ENCODE measurements at places on chromosomes 16 and 17.

- DNase-seq = no peak
Observed at GRCh38 chr16:5379954-5380353, 282.4 kb upstream of the EEF2KMT start.

GRCh38 chr17:28712705-28713415, 1.2 kb upstream of the PROCA1 start:
- DNase-seq = no peak

- DNase-seq = no peak
Observed at GRCh38 chr17:76986365-76986764, 118.2 kb downstream of the MGAT5B start.

- peak; percentile 48 for DNase-seq
Observed at GRCh38 chr17:50956750-50957523, 90.8 kb upstream of the TOB1 start.

GRCh38 chr17:6639586-6640535, 650 bp downstream of the KIAA0753 start:
- DNase-seq = no peak

DNA sequence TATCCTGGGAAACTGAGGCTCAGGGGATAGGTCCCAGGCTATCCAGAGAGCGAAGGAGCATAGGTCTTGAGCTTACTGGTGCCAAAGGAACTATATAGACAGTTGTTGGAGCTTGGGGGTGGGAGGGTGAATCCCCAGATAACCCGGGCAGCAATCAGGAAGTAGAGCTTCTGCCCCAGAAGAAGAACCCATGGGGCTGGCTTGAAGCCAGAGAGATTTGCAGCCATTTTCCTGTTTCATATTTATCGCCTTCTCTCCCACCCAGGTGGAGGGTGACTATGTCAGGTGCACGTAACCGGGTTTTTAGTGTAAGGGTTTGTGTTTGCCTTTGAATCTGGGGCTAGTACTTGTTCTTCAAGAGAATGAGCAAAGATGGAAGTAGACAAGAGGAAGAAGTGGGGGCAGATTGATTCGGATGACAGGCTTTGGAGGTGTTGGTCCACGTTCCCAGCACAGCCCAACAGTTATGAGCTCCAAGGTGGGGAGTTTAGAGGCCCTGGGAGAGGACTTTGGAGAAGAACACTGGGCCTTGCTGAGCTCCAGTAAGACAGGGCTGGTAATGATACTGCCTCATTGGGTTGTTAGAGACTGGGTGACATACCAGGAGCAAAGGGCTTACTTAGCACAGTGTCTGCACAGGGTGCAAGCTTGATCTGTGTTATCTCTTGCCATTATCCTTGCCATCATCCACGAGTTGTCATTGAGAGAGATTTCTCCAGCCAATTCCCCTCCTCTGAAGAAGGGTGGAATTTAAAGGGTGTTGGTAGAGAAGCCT, 145.6 kb downstream of the CCDC182 start:
- DNase-seq = no peak

DNA sequence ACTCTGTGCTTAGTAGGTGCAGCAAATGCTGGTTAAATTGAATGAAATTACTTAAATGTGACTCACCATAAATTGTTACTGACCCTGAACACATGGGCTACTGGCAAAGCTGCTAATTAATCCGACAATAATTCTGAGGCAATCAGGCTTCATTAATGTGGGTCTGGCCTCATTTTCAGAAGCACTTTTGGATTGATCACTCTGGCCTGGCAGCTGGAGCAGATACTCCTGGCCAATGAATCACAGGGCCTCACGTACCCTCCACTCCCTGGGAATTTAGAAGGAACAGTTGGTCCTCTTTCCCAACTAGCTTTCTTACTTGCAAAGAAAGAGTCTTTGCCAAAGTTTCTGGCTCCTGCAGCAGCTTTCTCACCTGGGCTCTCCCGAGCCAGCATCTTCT, 162.0 kb upstream of the ZKSCAN2 start:
- no peak for DNase-seq

DNA sequence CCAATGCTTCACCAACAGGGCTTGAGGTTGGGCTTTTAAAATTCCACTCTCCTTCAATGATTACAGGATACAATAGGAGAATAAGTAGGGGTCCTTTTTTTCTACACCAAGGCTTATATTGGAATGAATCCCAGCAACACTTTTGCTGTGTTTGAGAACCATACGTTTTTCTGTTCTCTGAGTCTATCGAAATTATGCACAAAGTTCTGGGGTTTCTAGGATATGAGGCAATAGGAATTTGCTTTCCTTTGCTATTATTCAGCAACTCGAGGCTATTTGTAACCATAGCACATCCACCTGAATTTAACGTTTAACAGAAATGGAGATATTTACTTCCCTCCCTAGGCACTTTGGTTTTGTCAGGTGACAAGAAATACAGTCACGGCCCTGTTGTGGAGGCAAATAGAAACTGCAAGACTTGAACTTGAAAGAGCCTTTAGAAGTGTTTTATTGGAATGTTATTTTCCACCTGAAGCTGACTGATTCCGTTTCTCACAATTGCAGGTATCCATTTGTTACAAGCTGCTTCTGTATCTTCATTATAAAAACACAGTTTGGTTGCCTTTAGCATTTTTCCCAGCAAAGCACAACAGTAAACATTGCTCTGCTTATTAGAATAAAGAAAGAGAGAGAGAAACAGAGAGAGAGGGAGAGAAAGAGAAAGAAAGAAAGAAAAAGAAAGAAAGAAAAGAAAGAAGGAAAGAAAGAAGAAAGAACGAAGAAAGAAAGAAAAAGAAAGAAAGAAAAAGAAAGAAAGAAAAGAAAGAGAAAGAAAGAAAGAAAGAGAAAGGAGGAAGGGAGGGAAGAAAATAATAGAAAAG, 109.6 kb downstream of the HS3ST3A1 start:
- DNase-seq = no peak

GRCh38 chr17:50310455-50311111, 35.3 kb upstream of the XYLT2 start:
- no peak for DNase-seq

- no peak for DNase-seq
Observed at GRCh38 chr16:27489906-27490305, 59.8 kb downstream of the GTF3C1 start.

- no peak for DNase-seq
Observed at GRCh38 chr16:55566432-55567175, at the start of gene CAPNS2. CAPNS2 (plus strand) TSS chr16:55566684; CDS start chr16:55566757, 73 bp downstream.

GRCh38 chr16:2507665-2508064, 6.1 kb upstream of the ATP6V0C start:
- DNase-seq = no peak

DNA sequence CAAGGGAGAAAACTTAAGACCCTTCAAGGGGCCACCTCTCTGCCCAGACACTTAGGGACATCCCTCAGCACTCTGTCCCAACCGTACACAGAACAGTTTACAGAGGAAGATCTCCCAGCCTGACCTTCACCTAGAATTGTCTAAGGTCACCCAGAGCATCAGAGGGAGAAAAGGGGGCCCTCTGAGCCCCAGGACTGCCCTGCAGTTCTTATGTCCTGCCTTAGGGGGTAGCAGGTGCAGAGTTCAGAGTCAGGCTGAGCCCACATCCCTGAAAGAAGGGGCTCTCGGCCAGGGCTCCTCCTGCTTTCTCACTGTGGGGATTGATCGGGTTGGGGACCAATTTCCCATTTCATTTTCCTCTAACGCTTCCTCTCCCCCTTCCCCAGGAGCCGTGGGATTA, 15.4 kb downstream of the CA4 start:
- no peak for DNase-seq

GRCh38 chr17:37735165-37735564, 9.7 kb downstream of the HNF1B start:
- DNase-seq = no peak

GRCh38 chr16:88782454-88783390, 2.3 kb downstream of the PIEZO1 start:
- no peak for DNase-seq

- DNase-seq = no peak
Observed at GRCh38 chr17:34095106-34095505, 160.0 kb upstream of the CCL2 start.

DNA sequence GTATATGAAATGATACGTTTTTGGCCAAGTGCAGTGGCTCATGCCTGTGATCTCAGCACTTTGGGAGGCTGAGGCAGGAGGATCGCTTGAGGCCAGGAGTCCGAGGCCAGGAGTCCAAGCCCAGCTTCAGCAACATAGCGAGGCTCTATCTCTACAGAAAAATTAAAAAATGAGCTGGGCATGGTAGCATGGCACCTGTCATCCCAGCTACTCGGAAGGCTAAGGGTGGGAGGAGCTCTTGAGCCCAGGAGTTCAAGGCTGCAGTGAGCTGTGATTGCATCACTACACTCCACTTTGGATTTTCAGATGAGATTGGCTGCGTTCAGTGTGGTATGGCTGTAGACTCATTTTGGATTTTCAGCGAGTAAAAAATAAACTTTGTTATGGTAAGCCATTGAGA, 112.4 kb downstream of the DNAH3 start:
- DNase-seq = no peak

Measured in NCI-H187 treated with DMSO at 0.1 percent for 48 hours (cell line).